ENCODE measurements at places on chromosomes 4 and X.

GRCh38 chrX:130772105-130772775 lies 130.8 kb downstream of the ENOX2 start:
- DNase-seq, result no peak

DNA sequence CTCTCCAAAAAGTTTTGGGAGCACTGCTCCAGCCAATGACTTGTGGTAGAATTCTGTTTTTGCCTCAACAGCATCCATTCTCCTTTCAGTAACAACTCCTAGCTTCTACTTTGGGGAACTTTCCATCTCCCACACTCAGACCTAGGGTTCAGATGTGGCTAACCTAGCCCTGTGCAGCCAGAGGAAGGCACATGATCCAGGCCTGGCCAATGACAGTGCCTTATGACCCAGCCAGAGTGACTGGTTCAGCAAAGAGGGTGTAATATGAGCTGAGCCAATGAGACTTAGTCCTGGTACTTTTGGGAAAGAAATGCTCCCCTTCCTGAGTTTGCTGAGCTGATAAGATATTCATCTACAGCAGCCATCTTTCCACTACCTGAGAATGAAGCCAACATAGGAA lies 5.4 kb upstream of the USP46 start:
- no peak for DNase-seq

GRCh38 chr4:184558996-184559395 lies 84.6 kb upstream of the IRF2 start:
- no peak for DNase-seq

GRCh38 chr4:27474691-27475090 lies 614.0 kb downstream of the STIM2 start:
- no peak for DNase-seq

- no peak for DNase-seq
Observed at GRCh38 chr4:10113362-10114047, 3.1 kb downstream of the WDR1 start.

DNA sequence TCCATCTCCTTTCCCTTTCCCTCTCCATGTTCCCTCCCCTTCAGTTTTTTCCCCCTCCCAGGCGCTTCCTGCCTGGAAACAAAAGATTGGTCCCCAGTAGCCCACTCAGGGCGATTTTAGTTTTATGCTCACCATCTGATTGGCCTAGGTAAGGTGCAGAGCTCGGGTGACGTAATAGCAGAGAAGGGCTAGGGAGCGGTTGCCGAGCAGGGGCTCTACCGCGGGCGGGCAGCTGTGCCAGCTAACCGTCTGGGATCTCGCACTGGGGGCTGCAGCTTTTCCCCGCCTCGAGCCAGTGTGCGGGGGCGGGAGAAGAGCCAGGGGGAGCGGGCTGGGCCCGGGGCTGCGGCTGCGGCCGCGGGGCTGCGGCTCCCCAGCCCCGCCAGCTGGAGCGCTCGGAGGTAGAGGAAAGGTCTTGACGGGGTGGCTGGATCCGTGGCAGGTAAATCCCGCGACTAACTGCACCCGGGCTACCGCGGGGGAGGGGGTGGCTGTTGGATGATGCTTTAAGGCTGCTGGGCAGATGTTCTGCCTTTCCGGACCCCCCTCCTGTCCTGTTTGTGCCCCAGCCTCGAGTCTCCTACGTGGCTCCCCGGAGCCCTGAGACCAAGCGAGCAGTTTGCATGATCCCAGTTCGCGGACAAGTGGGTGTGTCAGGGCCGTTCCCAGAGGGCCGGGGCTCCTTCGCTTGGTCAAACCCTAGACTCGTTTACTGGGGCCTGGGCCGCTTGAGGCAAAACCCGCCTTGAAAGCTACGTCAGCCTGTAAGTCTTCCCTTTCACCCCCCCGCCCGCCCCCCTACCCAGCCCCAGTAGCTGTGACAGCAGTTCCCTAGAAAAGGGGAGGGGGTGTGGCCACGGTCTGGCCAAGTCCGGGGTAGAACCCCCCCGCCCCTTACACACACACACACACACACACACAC lies at the start of gene PAK3:
Gene PAK3 (plus strand): TSS at position 218 of the 922 bp plus-strand sequence. CDS start 26,913 bp downstream, outside the sequence.
- no peak for DNase-seq

GRCh38 chrX:43756076-43756475 lies 100.0 kb downstream of the MAOA start:
- no peak for DNase-seq

DNA sequence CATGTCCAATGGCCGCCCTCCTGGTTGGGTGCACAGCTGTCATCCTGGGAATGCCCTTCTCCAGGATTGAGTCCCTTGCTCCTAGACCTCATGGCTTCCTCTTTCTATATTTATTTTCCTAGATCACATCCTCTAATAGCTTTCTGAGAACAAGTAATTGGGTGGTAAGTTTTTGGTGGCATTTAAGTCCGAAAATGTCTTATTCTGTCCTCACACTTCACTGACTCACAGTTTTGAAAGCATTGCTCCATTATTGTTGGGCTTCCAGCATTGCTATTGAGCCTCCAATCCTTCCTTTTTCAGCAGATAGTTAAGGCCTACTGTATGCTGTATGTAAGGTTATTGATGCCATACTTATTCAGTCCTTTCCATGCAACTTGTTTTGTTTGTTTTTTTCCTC lies 25.9 kb downstream of the PGM2 start:
- peak; percentile 41 for DNase-seq

DNA sequence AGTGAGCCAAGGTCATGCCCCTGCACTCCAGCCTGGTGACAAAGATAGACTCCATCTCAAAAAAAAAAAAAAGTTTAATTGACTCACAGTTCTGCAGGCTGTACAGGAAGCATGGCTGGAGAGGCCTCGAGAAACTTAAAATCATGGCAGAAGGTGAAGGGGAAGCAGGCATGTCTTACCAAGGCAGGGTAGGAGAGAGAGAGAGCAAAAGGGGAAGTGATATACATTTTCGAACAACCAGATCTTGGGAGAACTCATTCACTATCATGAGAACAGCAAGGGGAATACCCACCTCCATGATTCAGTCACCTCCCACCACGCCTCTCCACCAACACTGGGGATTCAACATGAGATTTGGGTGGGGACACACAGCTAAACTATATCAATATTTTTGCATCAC lies 315.2 kb upstream of the HTR2C start:
- no peak for DNase-seq

DNA sequence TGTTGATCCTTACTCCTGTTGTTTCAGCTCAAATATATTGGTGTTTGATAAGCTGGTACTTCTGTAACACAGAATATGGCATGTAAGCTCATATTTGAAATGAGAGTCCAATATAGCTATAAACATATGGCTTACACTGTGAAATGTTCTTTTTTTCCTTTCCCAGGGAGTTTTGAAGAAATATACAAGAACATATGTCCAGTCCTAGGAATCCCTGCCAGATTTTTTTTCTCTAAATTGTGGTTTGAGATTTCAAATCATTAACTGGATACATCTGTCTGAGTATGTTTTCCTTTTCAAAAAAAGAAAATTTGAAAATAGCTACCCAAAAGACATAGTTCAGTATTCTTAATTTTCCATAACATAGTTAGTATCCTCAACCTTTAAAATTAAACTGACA lies 60.2 kb downstream of the HMGB2 start:
- no peak for DNase-seq

GRCh38 chr4:168662297-168662984 lies 165.6 kb downstream of the PALLD start:
- DNase-seq, result no peak

DNA sequence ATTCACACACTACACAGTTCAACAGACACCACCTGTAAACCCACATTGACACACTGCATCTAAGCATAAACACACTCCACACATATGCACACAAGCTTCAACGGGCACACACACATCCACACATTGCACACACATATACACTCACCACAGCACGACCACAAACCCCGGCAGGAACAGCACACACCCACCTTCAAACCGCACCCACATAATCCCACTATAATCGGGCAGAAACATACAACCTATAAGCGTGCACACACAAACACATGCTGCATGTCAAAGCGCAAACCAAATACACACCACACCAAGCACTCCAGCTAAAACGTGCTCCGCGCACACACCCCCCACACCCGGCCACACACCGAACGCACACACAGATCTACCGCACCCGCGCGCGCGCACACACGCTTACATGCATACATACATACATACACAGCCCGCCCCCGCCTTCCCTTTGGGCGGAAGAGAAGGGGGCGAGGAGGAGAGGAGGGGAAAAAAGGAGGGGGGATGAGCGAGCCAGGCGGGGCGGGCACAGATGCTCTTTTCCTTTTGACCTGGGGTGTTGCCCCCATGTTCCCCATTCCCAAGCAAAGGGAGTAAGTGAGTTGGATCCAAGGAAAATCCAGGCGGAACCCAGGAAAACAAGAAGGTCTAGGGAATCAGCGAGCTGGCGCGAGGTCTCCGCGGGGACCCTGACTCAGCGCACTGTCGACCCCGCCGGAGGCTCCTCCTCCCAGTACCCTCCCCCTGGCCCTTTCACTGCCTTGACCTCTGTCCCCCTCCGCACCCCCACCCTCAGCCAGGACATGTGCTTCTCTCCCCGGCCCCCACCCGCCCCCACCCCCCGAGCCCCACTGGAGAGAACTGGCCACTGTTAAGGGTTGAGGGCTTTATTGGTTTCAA lies 9.9 kb downstream of the ARHGAP36 start:
- no peak for DNase-seq

DNA sequence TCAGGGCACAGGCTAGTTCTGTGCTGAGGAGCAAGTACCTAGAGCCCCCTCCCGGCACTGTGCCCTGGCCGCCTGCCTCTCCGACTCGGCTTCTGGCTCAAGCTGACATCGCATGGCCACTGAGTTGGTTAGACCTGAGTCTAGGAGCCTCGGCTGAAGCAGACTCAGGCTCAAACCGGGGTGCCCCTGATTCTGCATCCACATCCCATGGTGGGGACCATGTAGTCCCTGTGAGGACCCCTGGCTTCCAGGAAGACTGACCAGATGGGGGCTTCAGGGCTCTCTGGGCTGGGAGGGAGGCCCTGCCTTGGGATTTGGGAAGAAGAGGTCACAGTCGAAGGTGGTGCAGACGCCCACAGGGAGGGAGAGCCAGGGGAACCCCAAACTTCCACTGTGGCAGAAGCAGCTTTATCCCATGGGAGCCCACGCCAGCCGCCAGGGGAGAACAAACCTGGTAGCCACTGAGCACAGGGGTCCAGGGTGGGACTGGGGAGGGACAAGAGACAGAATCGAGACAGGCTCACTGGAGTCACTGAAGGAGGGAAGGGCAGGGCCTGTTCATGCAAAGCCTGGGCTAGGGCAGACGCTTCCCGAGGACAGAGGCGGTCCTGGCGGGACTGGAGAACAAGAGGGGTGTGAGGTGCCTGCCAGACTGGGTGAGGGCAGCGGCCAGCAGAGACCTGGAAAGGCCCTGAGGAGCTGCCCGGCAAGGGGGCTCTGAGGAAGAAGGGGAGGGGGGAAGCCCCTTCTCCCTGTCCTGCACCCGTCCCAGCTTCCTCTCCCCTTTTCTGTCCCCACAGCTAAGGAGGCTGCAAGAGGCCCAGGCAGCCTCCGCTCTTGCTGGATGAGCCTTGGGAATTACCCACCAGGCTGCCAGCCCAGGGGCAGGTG lies 1.1 kb downstream of the PDE6B start:
- no peak for DNase-seq

DNA sequence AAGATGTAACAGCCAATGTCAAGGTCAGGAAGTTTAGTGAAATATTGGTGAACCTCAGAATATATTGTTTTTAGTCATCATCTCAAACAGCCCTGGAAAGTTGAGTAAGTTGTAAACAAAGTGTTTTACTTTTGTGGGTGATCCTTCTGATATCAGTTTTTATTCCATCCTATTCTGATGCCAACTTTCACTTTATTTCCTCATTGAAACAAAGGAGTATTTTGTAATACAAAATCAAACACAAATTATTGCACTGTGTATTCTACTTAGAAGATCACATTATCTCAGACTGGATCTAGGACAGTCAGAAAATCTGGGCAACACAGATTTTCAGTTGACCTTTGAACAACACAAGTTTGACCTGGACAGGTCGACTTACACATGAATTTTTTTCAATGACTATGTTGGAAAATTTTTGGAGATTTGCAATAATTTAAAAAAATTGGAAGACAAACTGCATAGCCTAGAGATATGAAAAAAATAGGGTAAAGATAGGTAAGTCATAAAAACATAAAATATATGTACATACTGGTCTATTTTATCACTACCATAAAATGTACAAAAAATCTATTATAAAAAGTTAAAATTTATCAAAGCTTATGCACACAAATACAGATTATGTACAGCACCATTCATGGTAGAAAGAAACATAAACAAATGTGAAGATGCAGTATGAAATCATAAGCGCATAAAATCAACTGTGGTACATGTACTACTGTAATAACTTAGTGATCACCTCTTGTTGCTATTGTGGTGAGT lies 709.1 kb upstream of the FAM241A start:
- no peak for DNase-seq

GRCh38 chrX:112867570-112867969 lies 26.9 kb upstream of the AMOT start:
- DNase-seq, result peak; percentile 3

DNA sequence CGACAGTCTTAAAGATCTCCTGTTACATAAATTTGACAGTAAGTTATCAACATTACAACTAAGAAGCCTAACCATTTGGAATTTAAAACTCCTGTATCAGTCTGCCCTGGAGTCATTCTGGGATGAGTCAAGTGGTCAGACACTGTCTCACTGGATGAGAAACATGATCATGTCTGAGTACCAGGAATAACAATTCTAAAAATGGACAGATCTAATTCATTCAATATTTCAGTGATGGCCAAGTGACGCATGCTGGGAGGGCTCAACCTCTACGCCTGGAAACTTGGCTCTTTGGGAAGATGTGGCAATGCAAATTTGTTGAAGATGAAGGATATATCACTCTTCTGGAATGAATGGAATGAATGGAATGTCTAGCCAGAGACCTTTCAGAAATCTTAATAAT lies 1427.2 kb downstream of the STIM2 start:
- no peak for DNase-seq

GRCh38 chrX:140342410-140342809 lies 162.5 kb downstream of the SOX3 start:
- DNase-seq, result no peak

DNA sequence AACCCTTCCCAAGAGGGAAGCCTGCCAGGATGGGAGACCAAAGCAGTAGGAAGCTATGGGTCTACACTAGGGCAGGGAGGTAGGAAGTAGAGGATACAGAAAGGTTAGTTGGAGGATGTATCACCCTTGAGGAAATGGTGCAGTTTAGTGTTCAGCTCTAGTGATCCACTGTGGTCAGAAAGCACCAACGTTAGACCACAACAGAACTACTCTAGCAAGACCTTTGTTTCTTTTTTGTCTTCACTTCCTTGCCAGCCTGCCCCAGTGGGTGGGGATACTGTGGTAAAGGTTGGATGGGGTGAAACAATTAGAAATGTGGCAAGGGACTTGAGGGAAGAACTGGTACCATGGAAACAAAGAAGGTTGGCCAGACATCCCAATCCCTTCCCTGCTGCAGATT lies 83.3 kb downstream of the DDIT4L start:
- DNase-seq, result peak; percentile 72

DNA sequence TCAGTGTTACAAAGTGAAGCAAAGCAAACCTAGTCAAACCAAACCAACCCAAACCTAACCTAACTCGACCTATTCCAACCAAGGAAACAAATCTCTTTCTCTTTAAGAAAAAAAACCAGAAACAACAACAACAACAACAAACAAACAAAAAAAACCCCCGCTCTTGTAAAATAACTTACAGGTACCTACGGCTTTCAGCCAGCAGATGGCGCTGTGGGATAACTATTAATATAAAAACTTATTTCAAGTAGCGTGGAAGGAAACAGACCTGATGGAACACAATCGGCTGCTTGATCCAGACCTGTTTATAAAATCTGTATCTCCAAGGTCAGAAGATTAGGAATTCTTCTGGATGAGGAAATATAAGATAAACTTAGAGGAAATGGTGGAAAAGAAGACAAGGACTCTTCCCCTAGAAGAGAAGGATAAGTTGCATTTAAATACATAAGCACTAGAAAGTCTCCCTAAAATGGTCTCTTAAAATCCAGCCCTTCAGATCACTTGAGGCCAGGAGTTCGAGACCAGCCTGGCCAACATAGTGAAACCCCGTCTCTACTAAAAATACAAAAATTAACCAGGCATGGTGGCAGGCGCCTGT lies 34.4 kb upstream of the CDKL5 start:
- peak; percentile 65 for DNase-seq
